ENCODE measurements at places on chromosomes 6 and 20. TPM values are rescaled to one million over a fixed set of nuclear protein-coding genes. Genes with fewer than 3 reads are reported as not detected.

- DNase-seq = no peak
These were observed 106.0 kb upstream of the CST7 start for GRCh38 chr20:24842918-24843715.

Gene AGER
- total RNA-seq = 0.60 TPM

Gene DNMT3B
- total RNA-seq = 3.7 TPM

Gene PACSIN1
- not detected for total RNA-seq
